ENCODE measurements at places on chromosomes 12 and 14. TPM values are rescaled to one million over a fixed set of nuclear protein-coding genes. Genes with fewer than 3 reads are reported as not detected.

The UBE3B gene
- polyA plus RNA-seq, result 13.5 TPM

DNA sequence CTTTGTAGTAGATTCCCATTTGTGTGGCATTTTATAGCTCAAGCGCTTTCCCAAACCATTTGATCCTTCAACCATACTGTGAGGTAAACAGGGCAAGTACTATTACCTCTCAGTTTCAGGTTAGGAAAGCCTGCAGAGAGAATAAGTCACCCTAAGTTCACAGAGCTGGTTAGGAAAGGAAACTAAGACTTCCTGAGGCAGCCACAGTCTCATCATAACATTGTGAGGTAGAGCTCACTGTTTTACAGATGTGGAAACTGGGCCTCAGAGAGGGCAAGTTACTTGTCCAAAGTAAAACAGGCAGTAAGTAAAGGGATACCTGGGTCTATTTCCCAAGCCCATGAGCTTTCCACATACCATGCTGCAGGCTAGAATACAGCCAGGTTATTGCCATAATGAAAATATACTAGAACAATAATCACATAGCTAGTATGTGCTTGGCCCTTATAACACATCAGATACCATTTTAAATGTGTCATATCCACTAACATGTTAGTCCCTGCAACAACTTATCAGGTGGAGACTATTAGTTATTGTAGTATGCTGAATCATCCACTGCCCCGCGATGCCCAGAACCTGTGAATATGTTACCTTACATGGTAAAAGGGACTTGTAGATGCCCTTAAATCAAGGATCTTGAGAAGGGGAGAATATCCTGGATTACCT lies 150.9 kb upstream of the GRIP1 start:
- no peak for DNase-seq

DNA sequence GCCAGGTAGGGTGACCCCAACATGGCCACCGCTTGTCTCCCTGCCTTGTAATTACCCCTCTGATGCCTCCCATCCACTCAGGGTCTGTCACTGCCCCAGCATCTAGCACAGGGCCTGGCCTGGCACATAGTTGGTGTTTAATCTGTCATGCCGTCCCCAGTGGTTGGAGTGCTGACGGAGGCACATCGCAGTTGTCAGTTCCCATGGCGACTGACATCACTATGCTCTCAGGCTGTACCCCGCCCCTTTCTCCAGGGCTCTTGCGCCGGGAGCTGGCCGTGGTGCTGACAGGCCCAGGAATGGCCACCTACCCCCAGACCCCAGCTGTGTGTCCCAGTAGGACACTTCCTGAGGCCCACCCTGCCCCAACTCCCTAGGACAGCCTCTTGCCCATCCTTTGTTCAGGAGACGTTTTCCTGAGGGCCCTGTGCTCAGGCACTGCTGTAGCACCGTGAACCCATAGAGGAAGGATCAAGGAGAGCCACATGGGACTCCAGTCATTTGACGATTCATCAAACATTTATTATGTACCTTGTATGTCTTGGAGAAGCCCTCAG lies 23.0 kb downstream of the FAM222A start:
- peak; percentile 90 for DNase-seq

DNA sequence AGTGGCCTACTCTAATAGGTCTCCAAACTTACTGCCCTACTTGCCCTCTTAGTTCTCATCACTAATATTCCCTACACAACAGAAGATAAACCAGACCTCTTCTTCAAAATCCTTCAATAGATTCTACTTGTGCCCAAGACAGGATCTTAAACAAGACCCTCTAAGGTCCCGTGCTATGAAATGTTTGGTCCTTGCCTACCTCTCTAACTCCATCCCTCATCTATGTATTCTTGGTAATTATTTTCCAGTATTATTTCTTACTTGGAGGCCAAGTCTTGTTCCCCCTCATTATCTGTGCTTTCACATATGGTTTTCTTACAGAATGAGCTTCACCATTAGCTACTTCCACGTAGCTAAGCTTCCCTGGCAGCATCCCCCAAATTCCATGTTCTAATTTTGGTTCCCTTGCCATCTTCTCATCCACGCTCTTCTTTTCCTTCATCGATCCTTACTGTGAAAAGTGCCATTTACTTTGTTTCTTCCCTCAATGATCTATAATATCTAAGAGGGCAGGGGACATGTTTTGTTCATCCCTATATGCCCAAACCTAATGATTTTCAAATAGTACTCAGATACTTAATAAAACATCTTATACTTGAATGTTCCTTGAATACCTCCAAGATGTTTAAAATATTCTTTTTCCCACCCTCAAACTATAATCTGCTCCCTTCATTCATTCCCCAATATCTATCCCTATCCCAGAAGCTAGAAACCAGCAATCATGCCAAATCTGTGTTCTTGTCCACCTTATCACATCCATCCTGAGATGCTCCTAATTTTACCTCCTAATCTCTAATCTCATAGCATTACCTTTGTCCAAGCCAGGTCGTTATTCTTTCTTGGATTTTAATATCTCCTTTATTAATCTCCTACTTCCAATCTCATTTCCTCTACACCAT lies 10.1 kb downstream of the HNRNPC start:
- no peak for DNase-seq

- no peak for DNase-seq
These were observed 14.7 kb downstream of the NOC4L start for GRCh38 chr12:132158677-132159554.

- no peak for DNase-seq
These were observed 119.4 kb downstream of the CAND1 start for GRCh38 chr12:67388331-67389138.

GRCh38 chr12:67545298-67545697 lies 103.2 kb upstream of the DYRK2 start:
- DNase-seq, result no peak

Measured in small intestine (tissue), 16 donors.